ENCODE measurements at places on chromosomes 3 and 15.

- DNase-seq: no peak
Observed at GRCh38 chr3:46417841-46418611, 11.0 kb downstream of the CCRL2 start.

- DNase-seq: no peak
Observed at GRCh38 chr15:91710080-91710698, 143.3 kb upstream of the SLCO3A1 start.

- no peak for DNase-seq
Observed at GRCh38 chr3:99012051-99012450, 110.6 kb upstream of the DCBLD2 start.

- no peak for DNase-seq
Observed at GRCh38 chr3:14922863-14923262, 24.5 kb upstream of the NR2C2 start.

- DNase-seq: no peak
Observed at GRCh38 chr15:45221967-45222366, 30.1 kb upstream of the SLC28A2 start.

Measured in stimulated activated CD8-positive, alpha-beta memory T cell treated with anti-CD3 and anti-CD28 coated beads, Interleukin-7, amount 100 ng/mL, for 1 hour (primary cell).